ENCODE measurements at places on chromosomes 5 and 9. TPM values are rescaled to one million over a fixed set of nuclear protein-coding genes. Genes with fewer than 3 reads are reported as not detected.

DNA sequence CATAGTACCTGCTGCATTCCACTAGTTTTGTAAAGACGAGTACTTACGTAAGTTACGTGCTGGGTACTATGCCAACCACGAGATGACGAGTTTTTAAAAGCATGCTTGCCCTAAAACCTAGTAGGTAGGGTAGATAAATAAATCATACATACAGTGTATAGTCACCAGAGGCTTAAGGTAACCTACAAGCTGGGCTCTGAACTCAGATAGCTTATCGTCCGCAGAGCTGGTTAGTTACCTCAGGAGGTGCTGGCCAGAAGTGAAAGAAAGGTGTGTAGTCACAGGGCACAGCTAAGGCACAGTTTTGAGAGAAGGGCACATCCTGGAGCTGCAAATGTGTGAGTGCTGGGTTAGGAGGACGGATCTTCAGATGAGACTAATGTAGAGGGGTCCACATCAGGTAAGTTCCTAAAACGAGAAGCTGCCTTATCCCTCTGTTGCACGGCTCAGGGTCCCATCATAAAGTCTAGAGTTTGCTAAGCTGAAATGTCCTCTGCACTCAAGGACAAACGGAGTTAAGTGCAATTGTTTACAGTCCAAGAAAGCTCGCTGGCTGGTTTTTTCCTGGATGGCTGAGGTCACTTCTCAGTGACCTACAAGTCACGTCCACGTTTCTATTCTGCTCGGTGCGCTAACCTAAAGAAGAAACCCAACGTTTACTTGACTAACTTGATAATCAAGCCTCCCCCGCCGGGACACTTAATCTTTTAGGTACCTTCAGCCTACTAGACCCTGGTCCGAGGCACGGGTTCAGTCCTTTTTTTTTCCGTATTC, 1.1 kb upstream of the SNX24 start:
- DNase-seq = no peak

SLC46A2 gene
- not detected for total RNA-seq

DRD1 gene
- not detected for total RNA-seq

DNA sequence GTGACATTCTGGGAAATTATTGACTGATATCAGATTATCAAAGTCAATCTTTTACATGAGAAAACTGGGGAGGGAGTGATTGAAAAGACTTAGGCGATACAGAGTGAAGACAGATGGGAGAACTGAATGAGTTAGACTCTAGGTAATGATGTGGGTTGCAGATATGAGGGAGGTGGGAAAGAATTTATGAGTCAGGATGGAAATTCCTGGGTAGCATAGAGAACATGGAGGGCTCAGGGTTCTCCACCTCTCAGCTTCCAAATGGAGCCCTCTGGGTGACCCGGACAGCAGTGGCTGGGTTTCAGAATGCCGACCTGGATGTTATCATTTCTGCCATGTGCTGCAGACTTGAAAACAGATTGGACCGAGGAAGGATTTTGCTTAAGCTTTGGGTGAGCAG, 75.4 kb upstream of the SHB start:
- no peak for DNase-seq

- DNase-seq = no peak
These were observed 383.3 kb upstream of the RPS23 start for GRCh38 chr5:82661462-82661861.

KIF24 gene
- total RNA-seq = 8.0 TPM

GRCh38 chr5:34587355-34588241, 68.5 kb upstream of the RAI14 start:
- DNase-seq = no peak

DNA sequence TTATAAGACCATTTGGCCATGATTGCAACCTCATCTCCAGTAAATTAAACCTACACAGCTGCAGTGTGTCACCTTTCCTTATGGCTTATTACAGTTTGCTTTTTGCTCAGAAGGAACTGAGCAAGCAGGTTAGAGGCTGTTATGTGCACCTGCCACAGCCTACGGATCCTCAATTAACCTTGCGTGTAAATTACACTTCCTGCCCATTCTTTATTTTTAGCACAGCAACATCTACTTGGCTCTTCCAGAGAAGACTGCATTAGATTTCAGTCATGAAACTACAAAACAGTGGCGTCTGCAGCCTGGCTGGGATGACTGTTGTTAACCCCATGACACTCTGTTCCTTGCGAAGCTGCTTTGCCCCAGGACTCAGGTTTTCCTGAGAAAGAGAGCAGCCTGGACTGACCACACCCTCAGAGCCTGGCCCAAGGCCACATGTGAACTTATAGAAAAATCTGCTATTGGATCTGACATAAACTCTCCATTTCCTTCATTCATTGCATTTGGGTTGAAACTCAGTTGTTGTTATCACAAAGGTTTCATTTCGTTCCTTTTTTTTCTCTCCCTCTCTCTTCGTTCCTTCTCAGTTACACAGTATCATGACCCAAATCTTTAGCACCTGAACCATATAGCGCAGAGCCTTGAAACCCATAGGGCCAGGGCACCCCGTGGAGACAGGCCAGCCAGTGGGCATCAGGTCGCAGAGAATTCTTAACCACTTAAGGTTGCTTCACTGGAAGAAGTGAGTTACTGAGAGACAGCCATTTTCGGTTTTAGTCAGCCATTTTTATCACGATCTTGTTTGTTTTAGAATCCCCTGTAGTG, 138.6 kb downstream of the PALM2AKAP2 start:
- no peak for DNase-seq

CARD9 gene
- 116 TPM for total RNA-seq

- no peak for DNase-seq
These were observed at the start of gene NDST1 for GRCh38 chr5:150507474-150508276. TSS of gene NDST1 (plus strand) at chr5:150508131. CDS start at chr5:150521255, 13,124 bp downstream.

- DNase-seq = no peak
These were observed 259.5 kb downstream of the GRIA1 start for GRCh38 chr5:153749960-153750359.

DNA sequence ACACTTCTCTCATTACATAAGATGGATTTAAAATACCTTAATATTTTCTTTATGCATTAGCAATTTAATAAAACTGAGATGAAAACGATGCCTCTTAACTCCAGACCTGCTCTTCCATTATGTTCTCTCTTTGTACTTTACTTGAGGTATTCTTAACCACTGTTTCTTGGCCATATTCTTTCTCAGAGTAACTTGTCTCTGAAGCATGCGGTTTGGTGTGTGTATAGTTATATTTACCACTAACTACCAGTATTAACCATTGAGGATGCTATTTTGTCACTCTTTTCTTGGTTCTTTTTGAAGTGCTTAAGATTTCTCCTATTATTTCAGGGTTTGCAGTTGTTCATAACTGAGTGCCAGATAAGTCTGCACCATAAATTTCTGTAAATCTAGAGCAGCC, 17.9 kb downstream of the TMEM167A start:
- no peak for DNase-seq

CDHR2 gene
- total RNA-seq = 0.20 TPM

ARHGEF39 gene
- 16.2 TPM for total RNA-seq

IFNW1 gene
- total RNA-seq = not detected

GRCh38 chr5:140250386-140250785, 52.5 kb downstream of the PFDN1 start:
- DNase-seq = no peak

PHYHD1 gene
- not detected for total RNA-seq

DNA sequence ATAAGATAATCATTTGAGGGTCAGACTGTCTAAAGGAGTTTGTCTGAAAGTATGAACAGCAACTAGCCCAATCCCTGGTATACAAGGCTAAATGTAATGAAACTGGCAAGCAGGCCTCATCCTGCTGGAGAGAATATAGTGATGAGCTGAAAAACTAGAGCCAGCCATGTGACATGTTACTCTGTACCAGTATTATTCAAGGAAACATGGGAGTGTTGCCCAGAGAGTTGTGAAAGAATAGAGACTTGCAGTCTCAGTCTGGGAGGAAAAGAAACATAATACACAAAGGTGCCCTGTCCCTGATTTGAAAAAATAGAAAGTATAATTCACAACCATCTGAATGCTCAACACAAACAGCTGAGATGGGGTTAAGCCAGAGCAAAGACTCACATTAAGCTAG, 37.9 kb upstream of the HTR1A start:
- DNase-seq = no peak

- peak; percentile 96 for DNase-seq
These were observed 324.4 kb downstream of the ENC1 start for GRCh38 chr5:74316064-74316603.

DNA sequence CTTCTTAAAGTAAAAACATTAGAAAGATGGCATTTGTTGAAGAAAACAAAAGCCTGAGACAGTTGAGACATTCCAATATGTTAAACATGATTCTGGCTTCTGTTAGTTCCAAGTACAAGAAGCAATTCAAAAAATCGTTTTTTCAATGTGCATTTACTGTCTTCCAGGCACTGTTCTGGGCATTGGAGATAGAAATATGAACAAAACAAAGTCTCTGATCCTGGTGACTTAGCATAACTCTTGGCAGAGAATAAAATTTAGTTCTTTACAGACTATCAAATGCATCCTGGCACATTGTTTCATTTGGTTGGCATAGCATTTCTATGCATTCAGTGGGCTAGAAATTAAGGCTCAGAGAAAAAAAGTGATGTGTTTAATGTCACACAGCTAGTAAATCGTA, 77.5 kb downstream of the VCAN start:
- no peak for DNase-seq

CCL21 gene
- total RNA-seq = not detected

DNA sequence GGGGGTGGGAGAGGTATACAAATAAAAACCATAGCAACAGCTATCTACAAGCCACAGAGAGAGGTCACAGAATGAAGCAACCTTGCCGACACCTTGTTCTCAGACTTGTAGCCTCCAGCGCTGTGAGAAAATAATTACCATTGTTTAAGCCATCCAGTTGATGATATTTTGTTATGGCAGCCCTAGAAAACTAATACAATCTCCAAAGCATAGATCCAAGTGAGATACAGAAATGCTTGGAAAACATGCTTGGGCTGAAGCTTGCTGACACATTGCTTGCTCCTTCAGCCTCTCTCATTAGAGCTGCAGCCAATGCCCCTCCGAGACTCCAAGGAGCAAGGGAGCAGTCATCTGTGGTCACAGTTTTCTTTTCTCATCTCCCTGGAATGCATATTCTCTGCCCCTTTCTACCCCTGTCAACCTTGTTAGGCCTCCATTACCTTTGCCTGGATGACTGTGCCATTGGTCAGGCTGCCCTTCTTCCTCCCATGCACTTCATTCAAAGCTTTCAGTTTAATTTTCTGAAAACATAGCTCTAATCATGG, 401.4 kb upstream of the KLF4 start:
- DNase-seq = no peak

DNA sequence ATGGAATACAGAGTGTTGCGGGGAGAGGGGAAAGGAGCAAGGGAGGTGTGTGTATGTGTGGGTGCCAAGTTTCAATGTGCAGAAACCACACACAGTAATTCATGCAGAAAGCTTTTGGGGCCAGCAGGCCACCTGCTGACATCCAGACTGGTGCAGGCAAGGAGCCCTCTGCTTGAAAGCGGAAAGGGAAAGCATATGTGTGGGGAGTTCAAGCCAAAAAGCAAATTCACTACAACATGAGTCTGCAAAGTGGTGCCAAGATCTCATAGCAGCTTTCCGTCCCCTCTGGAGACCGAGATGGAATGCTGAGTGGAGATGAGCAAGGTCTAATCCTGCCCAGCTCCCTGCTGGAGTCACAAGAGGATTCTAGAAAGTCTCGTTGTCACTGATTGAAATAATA, 159.7 kb upstream of the VLDLR start:
- DNase-seq = no peak

DNA sequence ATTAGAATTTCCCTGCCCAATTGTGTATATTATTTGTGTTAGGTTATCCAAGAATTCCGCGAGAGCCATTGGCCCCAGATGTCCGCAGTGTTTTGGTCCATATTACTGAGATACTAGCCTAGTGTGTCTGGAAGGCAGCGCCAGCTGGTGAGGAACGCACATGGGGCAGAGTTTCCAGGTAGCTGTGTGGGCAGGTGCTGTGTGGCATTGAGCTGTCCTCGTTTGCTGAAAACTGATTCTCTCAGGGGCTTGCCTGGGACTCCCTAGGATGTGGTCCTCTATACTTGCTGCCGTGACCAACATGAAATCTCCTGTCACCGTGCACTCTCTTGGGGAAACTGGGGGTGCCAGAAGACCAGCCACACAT, 288.7 kb downstream of the FANCC start:
- no peak for DNase-seq

- no peak for DNase-seq
These were observed 541.4 kb downstream of the KCTD16 start for GRCh38 chr5:144712090-144712489.

DNA sequence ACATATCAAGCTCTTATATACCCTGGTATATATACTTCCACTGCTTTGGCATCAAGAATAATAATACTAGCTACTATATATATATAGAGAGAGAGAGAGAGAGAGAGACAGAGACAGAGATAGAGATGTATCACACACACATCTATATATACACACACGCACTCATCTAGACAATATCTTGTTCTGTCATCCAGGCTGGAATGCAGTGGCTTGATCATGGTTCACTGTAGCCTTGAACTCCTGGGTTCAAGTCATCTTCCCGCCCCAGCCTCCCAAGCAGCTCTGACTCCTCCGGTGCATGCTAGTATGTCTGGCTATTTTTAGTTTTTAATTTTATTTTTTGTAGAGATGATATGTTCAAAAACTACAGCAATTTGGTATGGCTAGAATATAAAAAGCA, 22.5 kb downstream of the ANKHD1 start:
- DNase-seq = no peak

BARHL1 gene
- not detected for total RNA-seq

GRCh38 chr5:6716629-6717149, 3.5 kb downstream of the TENT4A start:
- no peak for DNase-seq

GRCh38 chr5:20476016-20476415, 488.0 kb upstream of the CDH18 start:
- no peak for DNase-seq

GRCh38 chr5:116451066-116451465, 123.6 kb downstream of the SEMA6A start:
- no peak for DNase-seq

CTXN3 gene
- total RNA-seq = not detected

SOWAHA gene
- 2.9 TPM for total RNA-seq

PSAT1 gene
- total RNA-seq = 56.8 TPM

- peak; percentile 26 for DNase-seq
These were observed 3.0 kb upstream of the C1QTNF3 start for GRCh38 chr5:34045996-34046395.

DNA sequence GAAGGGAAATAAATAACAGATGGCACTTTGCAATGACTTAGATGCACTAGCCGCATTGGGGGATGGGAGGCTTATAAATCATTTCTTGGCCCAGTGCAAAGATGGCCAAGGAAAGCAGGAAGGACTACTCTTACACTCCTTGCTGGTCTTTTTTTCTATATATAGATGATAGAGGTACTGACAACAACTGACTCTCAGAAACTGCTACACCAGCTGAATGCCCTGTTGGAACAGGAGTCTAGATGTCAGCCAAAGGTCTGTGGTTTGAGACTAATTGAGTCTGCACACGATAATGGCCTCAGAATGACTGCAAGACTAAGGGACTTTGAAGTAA, 1.7 kb downstream of the CCNG1 start:
- DNase-seq = peak; percentile 34

ASPN gene
- total RNA-seq = not detected

- peak; percentile 93 for DNase-seq
These were observed 221.6 kb downstream of the NR2F1-AS1 start for GRCh38 chr5:93359296-93359959.

- DNase-seq = no peak
These were observed 37.2 kb upstream of the UBAP2 start for GRCh38 chr9:34085581-34086500.
